Forelimb muscle (tissue), 1 donor: ENCODE measurements at places on chromosomes 7 and 10. TPM values are rescaled to one million over a fixed set of nuclear protein-coding genes. Genes with fewer than 3 reads are reported as not detected.

DNA sequence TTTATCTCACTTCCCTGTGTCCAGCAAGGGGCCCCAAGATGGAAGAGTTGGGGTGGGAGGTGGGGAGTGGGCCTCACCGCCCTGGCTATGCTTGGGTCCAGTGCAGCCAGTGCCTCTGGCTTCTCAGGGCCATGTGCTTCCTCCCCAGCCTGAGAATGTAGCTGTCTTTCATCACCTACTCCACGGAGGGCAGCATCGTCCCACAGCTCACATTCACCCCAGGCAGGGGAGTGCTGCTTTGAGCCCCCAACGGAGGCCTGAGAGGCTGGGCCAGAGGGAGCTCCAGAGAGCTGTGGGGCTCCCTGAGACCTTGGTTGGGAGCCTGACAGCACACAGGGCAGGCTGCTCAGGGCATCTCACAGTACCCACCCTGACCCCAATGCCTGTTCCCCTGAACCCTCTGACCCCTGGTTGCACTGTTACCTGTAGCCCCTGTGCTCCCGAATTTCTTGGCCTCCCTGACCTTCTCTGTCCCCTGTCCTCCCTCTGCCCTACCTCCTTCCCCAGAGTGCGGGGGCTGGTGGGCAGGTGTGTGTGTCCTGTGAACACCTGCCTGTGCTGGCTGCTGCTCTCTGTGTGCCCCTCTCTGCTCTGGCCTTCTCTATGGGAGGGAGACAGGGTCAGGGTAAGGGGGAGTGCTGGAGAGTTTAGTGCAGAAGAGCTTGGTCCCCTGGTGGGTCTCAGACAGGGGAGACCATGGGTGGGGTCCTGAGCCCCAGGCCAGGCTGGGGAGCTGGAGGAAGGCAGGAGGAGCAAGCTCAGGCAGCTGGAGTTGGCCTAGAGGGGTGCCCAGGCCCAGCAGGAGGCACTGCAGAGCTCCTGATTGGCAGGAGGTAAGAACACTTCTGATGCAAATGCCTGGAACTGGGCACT is 19.6 kb upstream of the ZNF488 start:
- no peak for DNase-seq

- no peak for DNase-seq
These were observed 50.2 kb upstream of the PIK3CG start for GRCh38 chr7:106814887-106815286.

DNA sequence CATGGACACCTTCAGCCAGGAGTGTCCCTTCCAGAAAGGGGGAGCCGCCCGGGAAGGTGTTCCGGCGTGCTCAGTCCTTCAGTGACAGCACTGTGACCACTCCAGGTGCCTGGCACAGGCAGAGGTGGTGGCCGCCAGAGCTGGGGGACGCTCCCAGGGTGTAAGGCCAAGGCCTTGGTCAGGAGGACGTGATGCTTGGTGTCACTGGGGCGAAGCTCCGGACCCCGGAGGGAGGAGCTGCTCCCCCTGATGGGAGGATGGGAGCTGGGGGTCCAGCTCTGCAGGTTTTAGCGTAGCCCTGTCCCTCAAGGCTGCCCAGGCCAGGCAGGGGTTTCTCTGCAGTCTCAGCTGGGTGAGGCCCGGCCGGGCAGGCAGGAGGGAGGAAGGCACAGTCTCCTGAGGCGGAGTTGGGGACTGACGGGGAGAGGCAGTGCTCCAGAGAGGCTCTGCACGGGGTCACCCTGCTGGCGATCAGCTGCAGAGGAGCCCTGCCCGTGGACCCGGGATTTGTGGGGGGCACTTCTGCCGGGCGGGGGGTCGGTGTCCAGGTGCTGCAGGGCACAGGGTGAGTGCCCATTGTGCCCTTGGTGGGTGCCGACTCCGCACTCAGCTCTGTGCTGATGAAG is 56.5 kb upstream of the DNAJB6 start:
- no peak for DNase-seq

GRCh38 chr10:130900441-130901160 is 410.9 kb downstream of the TCERG1L start:
- DNase-seq = no peak

GRCh38 chr10:80158598-80159127 is 26.1 kb downstream of the PLAC9 start:
- DNase-seq = peak; percentile 78

DNA sequence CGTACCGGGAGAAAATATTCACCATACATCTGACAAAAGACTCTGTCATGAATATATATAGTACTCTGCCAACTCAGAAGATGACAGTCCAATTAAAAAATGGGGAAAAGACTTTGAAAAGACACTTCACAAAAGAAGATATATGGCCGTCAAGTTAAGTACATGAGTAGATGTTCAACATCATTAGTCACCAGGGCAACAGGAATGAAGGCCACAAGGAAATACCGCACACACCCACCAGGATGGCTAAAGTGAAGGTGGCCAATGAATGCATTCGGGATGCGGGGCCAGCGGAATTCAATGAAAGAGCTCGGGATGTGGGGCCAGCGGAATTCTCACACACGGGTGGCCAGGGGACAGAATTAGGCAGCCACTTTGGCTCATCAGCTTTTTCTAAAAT is 42.2 kb downstream of the MAD1L1 start:
- no peak for DNase-seq

DNA sequence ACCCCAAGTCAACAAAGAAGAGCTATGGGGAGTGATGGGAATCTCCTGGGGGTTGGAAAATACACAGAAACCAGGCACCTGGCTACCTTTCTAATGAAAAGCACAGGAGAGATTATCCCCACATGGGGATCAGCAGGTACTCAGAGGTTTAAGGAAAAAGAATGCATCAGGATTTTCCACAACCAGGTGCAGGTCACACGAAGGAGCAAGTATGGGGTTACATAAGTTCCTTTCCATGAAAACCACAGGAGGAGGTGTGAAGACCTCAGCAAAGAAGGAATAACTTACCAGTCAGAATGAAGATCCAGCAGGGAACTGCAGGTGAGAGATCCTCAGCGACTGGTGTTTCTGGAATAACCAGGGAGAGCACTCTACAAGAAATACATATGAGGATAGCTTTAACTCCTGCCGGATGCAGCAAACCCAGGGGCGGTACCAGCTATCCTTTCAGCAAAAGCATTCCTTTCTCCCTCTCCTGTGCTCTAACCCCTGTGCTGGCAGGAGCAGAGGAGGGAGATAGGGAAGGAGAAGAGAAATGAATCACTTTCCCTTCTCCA is 116.7 kb upstream of the TMEM106B start:
- no peak for DNase-seq

DNA sequence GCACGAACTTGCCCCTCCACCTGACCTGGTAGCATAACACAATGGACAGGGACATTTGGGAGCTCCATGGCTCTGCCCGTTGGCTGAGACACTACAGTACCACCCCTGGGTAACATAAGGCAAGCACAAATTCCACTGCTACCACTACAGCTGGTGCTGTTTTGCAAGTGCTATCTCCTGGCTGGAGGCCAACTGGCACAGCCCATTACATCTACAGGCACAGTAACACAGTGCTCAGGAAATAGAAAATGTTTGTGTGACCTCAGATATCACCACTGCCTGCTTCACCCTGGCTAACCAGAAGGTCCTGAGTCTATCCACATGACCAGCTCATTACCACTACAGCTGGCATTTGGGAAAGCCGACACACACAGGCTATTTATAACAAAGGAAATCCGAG is 631.1 kb upstream of the MBL2 start:
- DNase-seq = peak; percentile 4

DNA sequence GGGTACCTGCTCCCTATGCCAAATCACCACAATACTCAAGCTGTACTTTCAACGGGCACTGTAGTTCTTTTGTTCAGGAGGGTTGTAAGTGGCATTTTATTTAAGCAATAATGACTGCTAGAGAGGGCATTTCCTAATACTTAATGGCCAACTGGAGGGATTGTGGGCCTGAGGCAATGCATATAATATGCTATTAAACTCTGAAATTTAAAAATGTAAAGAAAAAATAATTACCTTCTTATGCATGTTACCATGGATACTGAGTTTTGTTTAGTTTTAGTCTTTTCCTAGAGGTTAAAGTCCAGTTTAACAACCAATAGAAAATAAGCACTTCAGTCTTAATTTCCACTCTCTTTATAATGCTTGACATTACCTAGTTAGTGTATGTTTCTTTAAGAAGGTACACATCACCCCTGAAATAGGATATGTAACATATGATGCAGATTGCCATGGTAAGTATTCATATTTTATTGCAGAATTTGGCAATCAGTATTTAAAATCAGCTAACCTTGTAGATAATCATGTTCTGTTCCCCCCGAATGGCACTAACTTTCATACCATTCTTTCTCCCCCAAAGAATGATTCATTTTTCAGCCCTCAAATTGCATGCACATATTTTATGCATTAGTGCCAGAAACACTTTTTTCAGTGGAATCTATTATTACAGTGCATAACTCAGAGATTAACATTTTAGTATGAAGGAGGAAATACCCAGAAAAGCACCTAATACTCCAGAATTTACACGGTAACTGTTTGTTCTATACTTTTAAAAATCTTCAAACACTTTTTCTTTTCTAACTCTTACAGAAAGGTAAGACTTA is 90.3 kb upstream of the ZNF438 start:
- no peak for DNase-seq

DNA sequence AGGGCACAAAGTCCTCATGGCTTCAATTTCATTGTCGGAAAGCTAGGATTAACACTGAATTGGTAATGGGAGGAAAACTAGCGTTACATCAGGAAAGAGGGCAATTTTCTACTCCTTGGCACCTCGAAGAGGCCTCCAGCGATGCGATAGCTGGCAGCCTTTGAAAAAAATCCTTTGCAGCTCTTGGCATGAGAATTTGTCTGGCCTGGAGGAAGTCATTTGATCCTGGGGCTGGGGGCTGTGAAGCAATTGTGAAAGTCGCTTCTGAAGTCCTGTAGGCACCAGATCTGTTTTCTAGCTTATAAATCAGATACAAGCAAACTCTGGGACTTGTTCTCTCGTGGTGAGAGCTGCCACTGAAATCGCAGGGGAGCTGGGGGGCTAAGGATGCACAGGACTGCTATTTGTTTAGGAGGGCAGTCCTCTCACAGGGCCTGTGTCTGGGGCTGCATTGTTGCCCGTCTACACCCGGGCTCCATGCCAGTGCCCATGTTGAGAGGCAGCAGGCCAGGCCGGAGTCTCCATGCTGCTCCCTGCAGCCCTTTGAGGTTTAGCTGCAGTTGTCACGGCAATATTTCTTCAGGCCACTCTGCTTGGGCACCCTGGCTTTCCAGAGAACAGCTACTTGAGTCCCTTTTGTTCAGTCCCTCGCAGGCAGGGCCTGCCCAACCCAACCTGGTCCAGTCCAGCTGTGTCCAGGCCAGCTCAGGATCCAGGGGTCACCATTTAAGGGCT is 206.8 kb upstream of the LYZL1 start:
- DNase-seq = no peak

DNA sequence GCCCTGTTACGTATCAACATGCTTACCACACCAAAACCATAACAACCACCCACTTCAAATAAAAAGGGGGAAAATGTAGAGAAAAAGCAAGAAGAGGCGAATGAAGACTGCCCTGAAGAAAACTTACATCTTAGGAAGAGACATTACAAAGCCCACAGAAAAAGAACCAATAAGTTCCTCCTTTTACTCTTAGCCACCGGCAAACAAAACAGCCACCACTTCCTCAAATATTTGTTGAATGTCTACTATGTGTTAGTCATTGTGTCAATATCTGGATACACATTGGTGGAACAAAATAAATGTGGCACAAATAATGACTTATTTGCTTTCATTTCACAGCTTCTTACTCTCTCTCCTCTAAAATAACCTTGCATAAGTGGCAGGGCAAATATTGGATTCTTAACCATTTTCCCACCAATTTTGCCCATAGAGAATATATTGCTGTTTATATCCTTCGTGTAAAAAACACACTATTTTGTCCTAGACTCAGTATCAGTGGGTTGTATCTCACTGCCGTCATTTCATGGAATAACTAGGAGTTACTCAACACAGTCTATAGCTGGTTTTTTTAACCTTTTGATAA is 106.8 kb downstream of the ANK3 start:
- no peak for DNase-seq

DNA sequence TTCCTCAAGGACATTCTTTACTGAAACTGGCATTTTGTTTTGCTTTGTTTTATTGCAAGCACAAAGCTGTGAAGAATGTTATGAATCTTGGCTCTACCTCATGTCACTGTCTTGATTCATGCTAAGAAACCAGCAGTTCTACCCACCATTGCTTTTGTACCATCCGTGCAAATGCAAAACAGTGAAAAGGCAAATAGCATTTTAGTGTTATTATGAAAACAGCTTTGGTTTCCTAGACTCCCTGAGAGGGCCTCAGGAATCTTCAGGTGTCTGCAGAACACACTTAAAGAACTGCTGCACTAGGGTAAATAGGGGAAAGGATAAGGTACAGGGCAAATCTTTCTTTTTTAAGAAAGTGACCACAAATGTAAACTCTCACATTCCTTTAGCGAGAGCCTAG is 318.9 kb downstream of the AHR start:
- no peak for DNase-seq

GRCh38 chr10:129339841-129340240 is 127.2 kb upstream of the MGMT start:
- DNase-seq = no peak

GRCh38 chr10:127734753-127735152 is 2.2 kb upstream of the FOXI2 start:
- no peak for DNase-seq

DNA sequence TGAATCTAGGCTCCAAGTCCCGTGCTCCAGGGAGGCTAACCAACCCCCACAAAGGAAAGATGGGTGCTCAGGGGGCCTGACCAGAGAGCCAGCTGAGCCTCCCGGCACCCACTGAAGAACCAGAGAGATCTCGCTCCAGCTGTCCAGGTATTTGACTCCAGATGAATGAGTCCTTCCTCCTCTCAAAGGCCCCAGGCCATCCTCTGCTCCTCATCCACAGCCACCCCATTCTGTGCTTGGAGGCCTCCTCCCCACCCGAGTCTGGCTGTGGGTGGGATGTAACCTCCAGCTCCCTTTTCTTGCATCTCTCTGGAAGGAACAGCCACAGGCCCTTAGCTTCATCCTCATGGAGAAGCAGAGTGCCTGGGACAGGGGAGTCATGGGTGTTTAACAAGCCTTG is 44.6 kb downstream of the VSTM4 start:
- DNase-seq = no peak

GRCh38 chr10:43376828-43377423 is 5.5 kb downstream of the FXYD4 start:
- no peak for DNase-seq

GRCh38 chr10:91974960-91975359 is 51.4 kb downstream of the BTAF1 start:
- no peak for DNase-seq

NPTX2 gene
- polyA plus RNA-seq = 7.4 TPM

ZNF282 gene
- 18.4 TPM for polyA plus RNA-seq

IMPDH1 gene
- 20.5 TPM for polyA plus RNA-seq

C10orf53 gene
- polyA plus RNA-seq = not detected

GIMAP8 gene
- 6.1 TPM for polyA plus RNA-seq
